ENCODE measurements at places on chromosomes 11 and 22.

DNA sequence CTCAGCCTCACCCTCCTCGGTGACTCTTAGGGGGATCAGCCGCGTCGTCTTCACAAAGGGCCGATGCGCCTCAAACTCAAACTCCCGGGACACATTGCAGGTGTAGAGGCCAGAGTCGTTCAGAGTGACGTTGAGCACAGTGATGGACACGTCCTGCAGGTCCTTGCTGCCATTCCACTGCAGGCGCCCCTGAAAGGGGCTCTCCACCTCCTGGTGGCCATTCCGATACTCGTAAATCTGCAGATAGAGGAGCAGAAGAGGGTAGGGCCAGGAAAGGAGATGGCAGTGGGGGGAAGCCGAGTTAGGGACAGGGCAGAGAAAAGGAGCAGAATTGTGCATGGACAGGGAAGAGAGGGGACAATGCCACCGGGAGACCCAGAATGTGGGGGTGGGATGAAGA, 12.0 kb downstream of the SCN3B start:
- no peak for DNase-seq

DNA sequence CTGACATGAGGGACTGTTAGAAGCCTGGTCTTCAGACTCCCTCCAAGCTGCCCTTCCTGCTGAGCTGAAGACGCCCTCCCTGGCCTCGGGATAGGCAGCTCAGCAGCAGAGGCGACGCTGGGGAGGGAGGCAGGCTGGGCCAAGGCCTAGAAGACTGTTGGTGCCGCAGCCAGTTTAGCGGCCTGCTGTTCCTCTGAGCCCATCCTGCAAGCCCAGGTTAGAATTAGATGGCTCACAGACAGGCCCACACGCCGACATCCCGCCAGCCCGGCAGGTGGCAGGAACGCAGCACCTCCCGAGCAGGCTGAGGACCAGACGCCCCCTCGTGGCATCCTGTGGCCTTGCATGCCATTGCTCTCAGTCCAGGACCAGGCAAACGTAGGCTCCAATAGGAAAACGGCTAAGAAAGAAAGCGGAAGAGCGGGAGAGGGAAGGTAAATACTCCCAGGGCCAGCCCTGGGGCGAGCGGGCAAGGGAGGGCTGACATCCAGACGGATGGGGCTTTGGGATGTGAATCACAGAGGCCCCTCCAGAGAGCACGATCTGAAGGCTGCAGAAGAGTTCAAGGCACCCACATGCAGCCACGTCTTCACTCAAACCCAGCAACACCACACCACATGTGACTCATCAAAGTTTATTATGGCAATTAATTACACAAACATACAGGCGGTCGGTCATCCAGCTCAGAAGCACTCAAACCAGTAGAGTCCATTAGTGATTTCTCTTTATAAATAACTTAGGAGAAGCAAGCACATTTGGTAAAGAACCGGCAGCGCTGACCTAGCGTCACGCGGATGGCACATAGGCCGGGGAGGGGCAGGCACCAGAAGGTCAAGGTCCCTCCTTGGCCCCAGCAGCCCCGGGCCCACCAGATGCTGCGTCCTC, 27.6 kb downstream of the CD5 start:
- peak; percentile 87 for DNase-seq

DNA sequence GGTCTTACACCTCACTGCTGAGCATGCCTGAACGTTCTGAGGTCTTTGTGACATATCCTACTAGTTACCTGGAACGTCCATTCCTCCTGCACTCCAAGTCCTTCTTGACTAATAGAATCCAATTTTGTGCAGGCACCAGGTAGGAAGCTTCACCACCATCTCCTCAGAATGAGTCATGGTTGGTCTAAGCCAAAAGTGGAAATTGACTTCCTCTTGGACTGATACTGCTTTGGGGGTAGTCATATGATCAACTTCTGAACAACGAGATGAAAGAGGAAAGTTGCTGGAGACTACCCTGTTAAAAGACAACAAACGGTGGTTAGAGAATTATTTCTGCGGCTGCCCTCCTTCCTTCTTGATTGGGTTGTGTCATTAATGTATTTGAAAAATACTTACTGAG, 374.2 kb upstream of the LARGE1 start:
- no peak for DNase-seq

- DNase-seq, result no peak
Measured at GRCh38 chr11:24949406-24949805, 452.6 kb downstream of the LUZP2 start.

All from fibroblast of mammary gland (primary cell).